ENCODE measurements at places on chromosomes 6 and 20.
A peak's percentile ranks its signal among the peaks of the same experiment; 100 is the strongest.

DNA sequence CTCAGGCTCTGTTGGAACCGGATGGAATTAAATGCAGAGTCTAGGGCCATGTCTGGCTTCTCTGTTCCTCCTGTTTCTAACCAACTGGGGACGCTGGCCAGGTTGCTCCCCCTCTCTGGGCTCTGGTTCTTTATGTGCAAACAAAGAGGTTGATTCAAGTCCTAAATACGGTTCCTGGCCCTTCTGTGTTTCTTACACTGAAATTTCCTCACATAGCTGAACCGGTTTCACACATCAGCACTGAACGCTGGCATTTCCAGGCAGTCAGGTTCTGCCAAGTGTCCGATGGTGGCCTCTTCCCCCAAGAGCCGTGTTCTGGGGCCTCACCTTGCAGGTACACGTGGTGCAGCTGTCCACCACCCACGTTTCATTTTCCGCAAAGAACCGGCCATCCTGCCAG is 13.5 kb downstream of the THBS2 start:
- no peak for DNase-seq

DNA sequence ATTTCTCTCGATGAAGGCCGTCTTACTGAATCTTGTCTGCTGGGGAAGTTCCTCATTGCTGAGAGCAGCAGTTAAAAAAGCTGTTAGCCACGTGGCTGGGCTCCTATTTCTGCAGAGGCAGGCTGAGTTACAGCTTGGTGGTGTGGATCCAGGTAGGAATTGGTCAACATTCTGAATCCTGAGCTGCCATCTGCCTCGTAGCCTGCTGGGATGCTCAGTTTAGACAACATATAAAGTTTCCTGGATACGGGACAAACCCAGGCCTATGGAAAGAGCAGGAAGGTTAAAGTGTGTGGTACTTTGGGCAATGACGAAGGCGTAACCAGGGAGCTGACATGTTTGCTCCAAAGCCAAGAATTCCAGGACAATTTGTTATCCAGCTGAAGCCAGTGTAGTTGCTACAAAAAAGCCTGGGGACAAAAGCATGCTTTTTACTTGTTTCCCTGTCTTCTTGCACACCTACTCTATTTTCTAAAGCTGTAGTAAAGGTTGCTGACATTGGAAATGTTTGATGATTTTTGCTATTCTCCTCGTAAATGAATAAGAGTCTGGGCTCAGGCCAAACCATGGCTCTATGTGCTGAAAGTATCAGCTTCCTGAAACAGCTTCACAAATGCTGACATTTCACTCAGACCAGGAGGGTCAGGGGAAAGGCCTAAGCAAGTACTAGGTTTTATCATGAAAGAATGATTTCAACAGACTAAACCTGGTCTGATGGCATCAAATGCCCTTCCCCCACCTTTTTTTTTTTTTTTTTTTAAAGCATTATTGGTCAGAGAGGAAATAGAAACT is 12.4 kb upstream of the MYLK2 start:
- no peak for DNase-seq

GRCh38 chr6:11172501-11173327 is 59.8 kb downstream of the NEDD9 start:
- DNase-seq, result peak; percentile 56

DNA sequence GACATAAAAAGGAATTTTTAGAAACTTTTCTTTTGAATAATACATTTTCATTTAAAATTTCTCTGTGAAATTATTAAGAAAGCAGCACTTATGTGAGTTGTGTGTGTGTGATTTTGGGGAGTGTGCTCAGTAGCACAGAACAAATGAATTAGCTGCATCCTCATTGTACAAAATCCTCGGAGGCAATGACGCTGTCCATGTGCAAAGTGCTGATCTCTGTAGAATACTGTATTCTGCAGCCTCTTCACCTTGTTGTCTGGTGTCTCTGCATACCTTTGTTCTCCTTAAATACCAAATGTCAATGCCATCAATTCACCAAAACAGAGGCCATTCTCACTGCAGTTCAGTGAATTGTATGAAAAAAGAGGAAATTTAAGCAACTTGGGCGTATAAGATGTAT is 838.4 kb downstream of the QKI start:
- no peak for DNase-seq

GRCh38 chr20:59084041-59084850 is 41.7 kb upstream of the PRELID3B start:
- no peak for DNase-seq

DNA sequence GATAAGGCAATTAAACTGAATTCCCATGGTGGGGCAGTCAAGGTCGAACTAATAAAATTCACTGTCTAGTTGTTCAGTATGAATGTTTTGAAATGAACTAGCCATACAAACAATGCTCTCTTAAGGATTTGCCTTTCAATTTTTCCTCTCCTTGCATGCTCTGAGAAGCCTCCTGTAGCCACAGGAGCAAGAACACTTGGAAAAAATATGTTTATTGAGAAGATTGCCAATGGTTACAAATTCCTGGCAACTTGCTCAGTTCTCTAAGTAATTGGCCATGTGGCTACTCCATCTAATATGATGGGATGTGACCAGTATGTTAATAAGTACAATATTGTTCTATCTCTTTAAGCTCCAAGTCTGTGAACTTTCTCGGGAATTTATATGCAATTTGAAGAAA is 49.4 kb downstream of the FUT9 start:
- no peak for DNase-seq

DNA sequence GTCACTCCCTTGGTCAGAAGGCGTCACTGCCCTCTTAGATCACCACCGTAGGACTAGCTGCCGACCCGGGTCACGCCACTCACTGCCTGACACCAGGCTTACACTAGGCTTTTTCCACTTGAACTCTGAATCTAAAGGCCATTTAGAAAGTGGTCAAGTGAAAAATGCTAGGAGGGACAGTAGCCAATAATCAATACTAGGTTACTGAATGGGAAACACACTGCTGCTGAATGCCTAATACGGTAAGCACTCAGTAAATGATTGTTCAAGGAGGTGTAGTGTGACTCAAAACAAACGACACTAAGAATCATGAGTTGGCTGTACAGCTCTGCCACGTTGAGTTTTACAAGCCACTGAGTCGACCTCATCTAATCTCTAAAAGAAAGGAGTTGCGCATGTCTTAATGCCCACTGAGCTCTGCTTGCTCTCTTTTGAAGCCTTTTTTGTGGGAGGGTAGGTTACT is 760 bp upstream of the IBTK start:
- no peak for DNase-seq

- DNase-seq, result no peak
Observed at GRCh38 chr6:20024316-20024673, 187.1 kb downstream of the ID4 start.

DNA sequence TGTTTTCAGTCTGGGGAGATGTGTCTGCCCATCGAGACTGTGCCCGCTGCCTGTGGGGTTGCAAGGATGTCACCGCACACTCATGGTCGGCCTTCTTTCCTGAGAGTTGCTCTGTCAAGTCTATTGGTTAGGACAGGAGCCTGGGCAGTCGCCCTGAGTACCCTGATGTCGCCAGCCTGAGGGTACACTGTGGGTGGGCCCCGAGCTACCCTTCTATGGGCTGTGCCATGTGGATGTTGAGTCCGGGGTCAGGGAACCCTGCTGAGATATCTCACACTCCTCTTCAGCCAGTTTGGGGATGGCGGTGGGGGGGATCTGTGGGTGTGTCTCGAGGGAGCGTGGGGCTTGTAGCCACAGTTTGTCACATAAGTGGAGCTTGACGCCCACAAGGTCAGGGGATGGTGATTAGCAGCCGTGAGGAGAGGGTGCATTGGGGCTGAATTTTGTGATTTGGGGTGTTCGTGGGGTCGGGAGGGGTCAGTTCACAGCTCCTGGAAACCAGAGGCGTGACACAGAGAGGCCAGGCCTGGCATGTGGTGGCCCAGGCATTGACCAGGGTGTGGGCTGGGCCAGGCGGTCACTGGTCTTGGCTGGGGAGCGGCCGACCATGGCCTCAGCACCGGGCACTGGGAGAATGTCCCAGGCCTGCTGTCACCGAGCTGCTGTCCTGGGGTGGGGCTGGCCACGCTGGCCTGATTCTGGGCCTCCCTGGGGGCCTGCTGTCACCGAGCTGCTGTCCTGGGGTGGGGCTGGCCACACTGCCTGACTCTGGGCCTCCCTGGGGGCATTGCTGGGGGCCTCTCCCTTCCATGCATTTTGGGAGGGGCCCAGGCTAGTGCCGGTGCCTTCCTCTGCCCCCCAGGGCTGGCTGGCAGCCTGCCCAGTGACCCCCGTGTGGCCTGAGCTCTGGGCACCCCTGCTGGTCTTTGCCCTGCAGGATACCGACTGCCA is 1.6 kb upstream of the NPBWR2 start:
- DNase-seq, result no peak

GRCh38 chr20:16244892-16245291 is 328.4 kb downstream of the KIF16B start:
- no peak for DNase-seq

- DNase-seq, result no peak
Observed at GRCh38 chr6:87012035-87012434, 74.7 kb downstream of the HTR1E start.

DNA sequence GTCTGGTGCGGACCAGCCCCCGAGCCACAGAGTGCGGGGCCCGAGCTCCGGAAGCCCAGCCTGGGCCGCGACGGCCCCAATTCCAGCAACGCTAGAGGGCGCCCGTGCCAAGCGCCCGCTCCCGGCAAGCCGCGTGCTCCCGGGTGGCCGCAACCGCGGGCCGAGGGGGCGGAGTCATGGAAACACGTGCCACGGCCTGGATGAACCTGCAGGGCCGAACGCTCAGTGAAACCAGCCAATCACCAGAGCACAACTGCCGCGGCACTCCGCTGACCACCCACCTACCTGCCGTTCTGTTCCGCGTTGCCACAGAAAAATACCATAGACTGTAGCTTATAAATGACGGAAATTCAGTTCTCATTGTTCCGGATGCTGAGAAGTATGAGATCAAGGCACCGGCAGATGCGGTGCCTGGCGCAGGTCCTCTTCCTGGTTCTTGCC is 85.7 kb upstream of the FOXC1 start:
- peak; percentile 65 for DNase-seq

GRCh38 chr6:35328108-35328723 is 14.1 kb upstream of the PPARD start:
- DNase-seq, result no peak

DNA sequence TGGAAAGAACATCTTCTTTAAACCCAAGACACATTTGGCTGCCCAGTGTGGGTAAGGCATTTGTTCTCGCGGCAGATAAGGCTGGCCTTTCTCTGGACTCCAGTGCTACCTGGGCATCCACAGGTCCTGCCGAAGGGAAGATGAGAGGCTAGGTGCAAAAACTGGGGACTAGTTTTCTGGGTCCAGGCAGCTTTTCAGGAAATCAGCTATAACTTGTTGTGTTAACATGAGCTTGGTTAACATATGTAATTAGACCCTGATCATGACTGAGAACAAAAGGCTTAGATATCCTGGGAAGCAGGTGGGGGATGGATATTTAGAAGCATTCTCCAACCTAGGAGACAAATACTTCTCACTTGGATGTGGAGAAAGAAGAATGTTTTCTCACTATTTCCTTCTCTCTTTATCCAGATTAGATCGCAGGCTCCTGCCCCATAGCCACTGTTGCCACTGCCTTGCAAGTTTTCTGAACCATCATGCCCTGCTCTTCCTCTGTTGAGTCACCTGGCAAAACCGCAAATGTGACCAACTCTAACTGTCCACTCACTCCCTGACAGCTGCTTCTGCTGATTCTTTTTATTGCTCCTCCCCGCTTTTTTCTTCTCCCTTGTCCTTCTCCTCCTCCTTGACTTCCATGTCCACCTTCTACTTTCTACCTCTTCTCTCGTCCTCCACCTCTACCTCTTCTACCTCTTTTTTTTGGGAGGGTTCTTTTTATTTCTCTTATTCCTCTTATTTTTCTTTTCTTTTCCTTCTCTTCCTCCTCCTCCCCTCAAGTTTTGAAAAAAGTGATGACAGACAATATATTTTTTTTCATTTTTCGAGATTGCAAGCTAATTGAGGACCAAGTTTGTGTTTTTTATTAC is 258.1 kb downstream of the UTRN start:
- DNase-seq, result no peak

DNA sequence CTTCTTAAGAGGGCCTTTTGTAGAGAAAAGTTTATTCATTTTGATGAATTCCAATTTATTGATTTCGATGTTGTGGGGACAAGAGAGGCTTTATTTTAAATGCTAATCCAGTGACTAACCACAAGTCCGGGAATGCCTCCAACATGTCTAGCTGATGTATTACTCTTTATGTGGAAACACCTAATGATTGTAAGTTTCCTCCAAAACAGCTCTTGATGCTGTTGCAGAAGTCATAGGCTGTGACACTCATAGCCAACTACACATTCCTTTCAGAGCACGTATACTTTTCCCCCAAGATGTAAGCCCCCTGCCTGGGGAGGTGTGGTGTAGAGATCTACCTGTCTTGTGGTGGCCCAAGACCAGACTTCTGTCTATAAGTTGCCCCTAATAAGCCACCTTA is 61.3 kb upstream of the RNF24 start:
- DNase-seq, result no peak

DNA sequence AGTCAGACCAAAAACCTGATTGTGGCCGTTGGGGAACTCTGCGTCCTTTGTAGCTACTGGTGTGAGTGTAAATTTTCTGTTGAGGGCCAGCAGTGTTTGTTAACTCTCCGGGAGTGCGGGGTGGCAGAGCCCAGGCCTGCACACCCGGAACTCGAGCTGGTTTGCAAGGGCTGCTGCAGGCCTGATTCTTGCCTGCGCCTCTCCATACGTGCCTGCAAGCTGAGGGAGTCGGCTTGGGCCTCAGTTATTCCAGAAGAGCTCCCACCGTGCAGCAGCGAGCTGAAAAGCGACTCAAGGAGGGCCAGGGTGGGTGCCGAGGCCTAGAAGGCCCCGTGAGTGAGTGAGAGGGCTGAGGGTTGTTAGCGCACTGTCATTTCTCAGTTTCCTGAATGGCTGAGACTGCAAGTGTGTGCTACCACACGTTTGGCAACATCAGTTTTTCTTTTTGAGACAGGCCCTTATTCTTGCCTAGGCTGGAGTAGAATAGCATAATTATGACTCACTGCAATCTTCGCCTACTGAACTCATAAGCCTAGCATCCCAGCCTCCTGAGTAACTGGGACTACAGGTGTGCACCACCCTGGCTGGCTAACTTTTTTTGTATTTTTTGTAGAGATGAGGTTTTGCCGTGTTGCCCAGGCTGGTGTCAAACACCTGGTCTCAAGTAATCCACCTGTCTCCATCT is 33.9 kb upstream of the KIF13A start:
- DNase-seq, result no peak

DNA sequence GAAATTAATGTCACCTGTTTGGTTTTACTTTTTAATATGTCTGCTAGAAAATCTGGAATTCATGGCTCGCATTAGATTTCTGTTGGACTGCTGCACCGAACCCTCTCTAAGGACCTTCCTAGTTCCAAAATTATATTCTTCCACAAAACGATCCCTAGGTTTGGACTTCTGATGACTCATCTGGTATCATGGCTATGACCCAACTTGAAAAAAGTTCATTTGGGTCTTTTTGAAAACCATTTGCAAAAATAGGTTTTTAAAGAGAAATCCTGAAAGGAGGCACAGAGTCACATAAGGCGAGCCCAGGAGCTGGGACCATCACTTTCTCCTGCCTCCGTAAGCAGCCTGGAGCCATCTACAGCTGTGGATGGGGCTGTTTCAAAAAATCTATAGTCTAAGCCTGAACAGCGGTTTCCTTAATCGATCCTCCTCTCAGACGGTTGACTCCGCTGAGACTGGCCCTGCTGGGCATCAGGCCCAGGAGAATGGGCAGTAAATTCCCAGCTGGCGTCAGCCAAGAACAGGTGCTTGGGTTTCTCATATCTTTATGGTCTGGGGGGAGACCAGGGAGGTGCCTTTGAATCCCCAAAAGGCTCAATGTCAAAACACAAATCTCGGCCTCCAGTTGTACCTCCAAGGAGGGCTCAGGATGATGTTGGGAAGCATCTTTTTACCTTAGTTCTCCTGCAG is 44.6 kb downstream of the SLC24A3 start:
- DNase-seq, result no peak

All from T-cell (primary cell).